Activated CD4-positive, alpha-beta T cell treated with anti-CD3 and anti-CD28 coated beads for 24 hours (primary cell): ENCODE measurements at places on chromosomes 12 and 14.

DNA sequence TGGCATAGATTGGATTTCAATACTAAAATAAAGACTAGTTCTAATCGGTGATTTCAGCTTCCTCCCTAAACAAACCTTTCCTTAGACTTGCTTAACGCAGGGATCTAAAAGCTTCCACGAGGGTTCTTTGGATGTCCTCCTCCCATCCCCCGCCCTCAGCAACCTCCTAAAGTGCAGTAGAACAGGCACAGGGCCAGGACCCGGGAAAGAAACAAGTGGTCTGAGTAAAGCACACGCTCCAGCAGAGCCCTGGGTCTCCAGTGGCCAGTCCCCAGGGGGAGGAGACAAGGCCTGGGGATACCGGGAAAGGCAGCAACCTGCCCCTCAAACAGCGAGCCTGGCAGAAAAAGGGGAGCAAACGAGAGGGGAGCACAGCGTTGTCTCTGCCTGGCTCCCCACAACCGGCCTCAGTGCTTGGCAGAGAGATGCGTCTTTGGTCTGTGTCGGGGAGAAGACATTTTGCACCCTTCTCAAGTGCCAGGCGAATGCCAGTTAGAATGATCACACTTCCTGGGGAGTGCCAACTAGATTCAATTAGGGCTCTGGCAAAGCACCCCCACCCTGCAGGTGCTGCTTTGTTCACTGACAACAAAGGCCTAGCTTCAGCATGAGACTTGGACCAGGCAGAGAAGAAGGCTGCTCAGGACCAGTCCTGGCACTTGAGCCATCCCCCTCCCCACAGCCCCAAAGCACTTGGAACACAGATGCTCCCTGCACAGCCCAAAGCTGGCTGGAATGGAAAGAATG, 17.1 kb upstream of the SLC6A12 start:
- no peak for DNase-seq

- DNase-seq = no peak
Observed at GRCh38 chr14:70871001-70871400, 36.3 kb upstream of the PCNX1 start.

- DNase-seq = no peak
Observed at GRCh38 chr14:28629328-28630004, 137.1 kb upstream of the FOXG1 start.

DNA sequence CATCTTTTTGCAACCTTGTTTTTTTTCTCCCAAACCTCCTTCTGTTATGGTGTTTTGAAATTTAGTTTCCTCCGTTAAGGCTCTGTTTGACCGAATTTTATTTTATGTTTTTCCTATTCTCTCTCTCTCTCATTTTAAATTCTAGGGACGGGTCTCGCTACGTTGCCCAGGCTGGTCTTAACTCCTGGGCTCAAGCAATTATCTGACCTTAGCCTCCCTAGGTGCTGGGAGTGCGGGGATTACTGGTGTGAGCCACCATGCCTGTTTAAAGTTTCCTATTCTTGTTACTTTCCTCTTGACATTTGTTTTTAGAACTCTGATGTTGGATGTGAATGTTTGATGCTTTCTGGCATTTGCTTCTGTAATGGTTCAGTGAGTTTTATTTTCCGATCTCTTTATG, 1.0 kb downstream of the ZC3H14 start:
- no peak for DNase-seq

GRCh38 chr14:82190742-82191141, 657.1 kb upstream of the SEL1L start:
- no peak for DNase-seq

- peak; percentile 50 for DNase-seq
Observed at GRCh38 chr14:50001151-50001998, 108.5 kb downstream of the ARF6 start.

- DNase-seq = no peak
Observed at GRCh38 chr12:116298578-116298977, 21.1 kb upstream of the MED13L start.

- DNase-seq = no peak
Observed at GRCh38 chr12:120132054-120132836, 15.7 kb upstream of the RAB35 start.

DNA sequence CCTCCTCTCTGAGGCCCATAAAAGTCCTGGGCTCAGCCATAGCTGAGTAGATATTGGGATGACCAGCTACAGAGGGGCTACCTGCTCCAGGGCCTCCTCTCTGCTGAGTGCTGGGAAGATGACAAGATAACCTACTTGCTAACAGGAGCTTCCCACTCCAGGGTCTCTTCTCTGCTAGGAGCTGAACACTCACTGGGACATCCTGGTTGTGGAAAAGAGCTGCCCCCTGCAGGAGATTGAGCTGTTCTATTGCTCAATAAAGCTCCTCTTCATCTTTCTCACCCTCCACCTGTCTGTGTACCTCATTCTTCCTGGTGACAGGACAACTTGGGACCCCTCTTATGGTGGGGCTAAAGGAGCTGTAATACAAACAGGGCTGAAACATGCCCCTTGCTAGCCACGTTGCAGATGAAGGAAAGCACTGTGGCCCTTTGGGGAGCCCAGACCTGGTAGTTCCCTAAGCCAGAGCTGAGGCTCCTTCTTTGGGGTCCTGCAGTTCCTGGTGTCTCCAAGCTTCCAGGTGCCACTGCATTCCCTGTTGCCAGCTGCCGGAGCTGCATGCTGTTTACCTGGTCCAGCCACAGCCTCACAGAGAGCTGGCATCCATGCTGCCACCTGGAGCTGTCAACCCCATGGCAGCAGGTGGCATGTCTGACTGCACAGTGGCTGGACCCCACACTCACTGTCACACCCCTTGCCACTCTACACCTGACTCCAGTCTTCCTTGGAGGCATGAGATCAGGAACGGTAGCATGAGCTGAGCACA, 598.5 kb upstream of the LMO3 start:
- DNase-seq = no peak
